Activated CD8-positive, alpha-beta memory T cell treated with anti-CD3 and anti-CD28 coated beads for 4 hours (primary cell): ENCODE measurements at places on chromosomes 11 and 22.

DNA sequence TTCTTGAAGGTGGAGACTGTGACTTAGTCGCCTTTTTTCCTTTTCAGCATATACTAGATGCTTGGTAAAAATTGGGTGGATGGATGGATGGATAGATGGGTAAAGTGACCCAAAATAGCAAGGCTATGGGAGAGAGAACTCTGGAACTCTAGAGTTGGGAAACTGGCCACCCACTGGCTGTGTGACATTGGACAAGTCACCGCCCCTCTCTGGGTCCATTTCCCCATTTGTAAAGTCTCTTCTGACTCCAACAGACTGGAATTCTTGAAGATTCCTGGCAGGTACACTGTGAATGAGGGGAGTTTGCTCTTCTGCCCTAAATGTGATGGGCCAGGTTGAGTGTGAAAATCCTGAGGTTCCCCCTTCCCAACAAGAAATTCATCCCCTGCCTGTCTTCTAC lies 8.0 kb downstream of the TKFC start:
- DNase-seq, result no peak

GRCh38 chr11:12052676-12053605 lies 44.5 kb upstream of the DKK3 start:
- no peak for DNase-seq

DNA sequence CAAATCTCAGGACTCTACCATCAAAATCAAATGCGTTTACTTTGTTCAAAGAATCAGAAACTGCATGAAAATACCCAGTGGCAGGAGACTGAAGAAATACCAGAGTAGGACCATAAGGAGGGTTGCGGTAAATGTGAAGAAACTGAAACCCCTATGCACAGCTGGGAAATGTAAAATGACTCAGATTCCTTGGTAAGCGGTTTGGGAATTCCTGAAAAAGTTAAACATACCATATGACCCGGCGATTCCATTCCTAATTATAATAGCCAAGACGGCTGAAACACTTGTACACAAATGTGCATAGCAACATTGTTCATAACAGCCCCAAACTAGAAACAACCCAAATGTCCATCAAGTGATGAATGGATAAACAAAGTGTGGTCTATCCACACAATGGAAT lies 114.1 kb upstream of the GRAMD1B start:
- no peak for DNase-seq

GRCh38 chr11:121965330-121965729 lies 150.7 kb downstream of the BLID start:
- DNase-seq, result no peak

DNA sequence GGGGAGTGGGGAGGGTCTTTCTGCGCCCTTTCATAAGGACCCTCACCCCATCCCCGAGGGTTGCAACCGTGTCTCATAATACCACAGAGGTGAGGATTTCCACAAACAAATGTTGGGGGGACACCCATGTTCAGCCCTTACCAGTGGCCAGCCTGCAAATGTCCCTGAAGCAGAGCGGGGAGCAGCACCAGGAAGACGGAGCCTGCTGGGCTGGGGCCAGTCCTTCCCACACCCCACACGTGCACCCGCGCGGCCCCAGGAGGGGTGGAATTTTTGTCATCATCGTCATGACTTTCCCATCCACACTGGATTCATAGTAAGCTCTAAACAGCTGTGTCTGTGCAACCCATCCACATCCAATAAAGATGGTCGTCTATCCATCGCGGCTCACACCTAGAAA lies 409.8 kb downstream of the BRD1 start:
- DNase-seq, result no peak

DNA sequence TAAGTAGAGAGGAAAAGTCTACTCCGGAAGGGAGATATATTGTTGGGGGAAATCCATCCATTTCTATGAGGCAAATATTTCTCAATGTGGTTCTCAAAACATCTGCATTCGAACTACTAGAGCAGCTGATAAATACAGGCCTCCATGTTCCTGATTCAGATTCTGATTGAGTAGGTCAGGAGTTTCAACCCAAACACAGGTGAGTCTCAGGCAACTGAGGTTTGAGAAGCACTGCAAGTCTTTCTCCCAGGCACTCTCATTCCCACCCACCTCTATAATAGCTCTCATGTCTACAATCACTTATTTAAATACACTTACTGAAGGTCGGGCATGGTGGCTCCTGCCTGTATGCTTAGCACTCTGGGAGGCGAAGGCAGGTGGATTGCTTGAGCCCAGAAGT lies 14.7 kb upstream of the ASPHD2 start:
- no peak for DNase-seq

DNA sequence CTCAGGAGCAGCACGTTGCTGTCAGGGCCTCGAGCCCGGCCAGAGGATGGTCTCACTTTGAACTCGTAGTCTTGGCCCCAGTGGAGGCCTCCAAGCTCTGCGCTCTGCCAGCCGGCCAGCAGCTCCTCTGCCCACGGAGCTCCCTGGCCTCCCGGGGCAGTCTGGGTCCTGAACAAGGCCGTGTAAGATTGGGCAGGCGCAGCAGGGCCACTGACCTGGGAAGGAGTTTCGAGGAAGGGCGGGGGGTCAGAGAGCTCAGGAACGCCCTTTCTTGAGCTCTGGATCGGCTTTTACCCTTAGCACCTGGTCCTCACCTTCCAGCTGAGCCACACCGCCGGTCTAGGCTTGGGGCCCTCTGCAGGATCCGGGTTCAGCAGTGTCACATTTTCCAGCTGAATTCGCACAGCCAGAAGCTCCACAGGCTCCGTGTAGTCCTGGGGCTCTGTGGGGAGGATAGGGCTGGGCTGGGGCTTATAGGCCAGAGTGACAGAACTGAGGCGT lies 2.1 kb downstream of the ROBO4 start:
- DNase-seq, result no peak

DNA sequence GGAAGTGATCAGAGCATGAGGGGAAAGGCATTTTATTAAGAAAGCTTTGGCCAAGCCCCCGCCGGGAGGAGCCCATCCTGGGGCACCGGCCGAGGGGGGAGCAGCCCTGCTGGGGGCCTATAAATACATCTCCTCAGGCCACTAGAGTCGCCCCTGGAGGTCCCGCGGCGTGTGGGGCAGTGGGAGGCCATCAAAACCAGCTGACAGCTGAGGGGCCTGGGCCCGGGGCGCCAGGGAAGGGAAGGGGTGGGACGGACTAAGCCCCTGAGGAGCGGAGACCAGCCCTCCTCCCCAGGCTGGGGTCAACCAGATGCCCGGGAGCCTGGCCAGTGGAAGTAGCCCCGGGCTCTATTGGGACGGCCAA lies 13.1 kb downstream of the SCARF2 start:
- no peak for DNase-seq

DNA sequence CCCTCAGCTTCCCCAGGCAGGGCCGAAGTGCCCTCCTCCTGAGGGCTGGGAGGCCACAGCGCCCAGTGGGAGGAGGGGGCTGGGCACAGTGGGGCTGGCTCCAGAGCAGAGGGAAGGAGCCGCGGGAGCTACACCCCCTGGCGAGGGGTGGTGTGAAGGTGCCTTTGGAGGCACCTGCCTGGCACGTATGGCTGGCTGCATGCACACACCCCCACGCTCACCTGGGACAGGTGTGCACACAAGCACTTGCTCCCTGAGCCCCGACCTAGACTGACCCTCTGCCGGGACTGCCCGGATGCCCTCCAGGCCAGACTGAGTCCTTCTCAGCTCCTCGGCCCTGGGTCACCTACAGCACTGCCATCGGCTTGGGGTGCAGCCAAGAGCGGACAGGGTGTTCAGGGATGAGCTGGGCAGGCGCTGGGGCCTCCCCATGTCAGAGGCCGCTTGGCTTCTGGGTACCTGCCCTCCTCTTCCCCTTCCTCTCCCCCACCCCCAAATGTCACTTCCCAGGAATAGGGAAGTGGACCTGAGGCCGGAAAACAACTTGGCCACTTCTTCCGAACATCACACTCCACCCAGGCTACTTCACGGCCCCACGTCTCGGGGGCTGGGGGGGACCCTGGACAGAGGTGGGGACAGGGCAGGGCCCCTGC lies 7.4 kb upstream of the PIM3 start:
- DNase-seq, result no peak
